ENCODE measurements at places on chromosomes 16 and 17. TPM values are rescaled to one million over a fixed set of nuclear protein-coding genes. Genes with fewer than 3 reads are reported as not detected.

CCDC154 gene
- 0.36 TPM for total RNA-seq

KRT10 gene
- 2.4 TPM for total RNA-seq

SLC2A4 gene
- total RNA-seq = under 0.01 TPM

KRT34 gene
- total RNA-seq = 11.2 TPM

CXCL16 gene
- total RNA-seq = 11.2 TPM

CCDC78 gene
- total RNA-seq = 2.2 TPM

ZNF207 gene
- total RNA-seq = 131 TPM

- no peak for DNase-seq
These were observed 228.9 kb upstream of the RPL38 start for GRCh38 chr17:73974536-73974935.

DNA sequence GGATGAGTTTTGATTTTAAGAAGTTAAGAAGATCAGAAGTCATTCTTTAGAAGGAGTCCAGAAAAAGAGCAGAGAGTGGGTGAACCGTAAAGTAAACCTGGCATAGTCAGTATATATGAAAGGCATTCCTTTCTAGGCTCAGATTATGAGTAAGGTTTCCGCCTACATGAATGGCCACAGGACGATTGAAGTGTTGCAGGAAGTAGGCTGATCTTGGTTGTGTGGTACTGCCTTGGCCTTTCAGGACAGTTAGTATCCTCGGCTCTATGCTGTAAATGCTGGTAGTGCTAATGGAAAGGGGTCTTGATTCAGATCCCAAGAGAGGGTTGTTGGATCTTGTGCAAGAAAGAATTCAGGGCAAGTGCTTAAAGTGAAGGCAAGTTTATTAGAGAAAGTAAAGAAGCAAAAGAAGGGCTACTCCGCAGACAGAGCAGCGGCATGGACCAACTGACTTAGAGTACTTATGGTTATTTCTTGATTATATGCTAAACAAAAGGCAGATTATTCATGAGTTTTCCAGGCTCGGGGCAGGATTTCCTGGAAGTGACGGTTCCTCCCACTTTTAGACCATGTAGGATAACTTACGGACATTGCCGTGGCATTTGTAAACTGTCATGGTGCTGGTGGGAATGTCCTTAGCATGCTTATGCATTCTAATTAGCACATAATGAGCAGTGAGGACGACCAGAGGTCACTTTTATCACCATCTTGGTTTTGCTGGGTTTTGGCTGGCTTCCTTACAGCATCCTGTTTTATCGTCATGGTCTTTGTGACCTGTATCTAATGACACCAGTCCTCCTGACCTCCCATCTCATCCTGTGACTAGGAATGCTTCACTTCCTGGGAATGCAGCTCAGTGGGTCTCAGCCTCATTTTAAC is 164.8 kb downstream of the SNX29 start:
- no peak for DNase-seq

- DNase-seq = no peak
These were observed at the start of gene WFDC1 for GRCh38 chr16:84294531-84295142. WFDC1 (plus strand) TSS chr16:84294878; CDS start chr16:84294972, 94 bp downstream.

GRCh38 chr17:17713839-17714238 is 32.6 kb downstream of the RAI1 start:
- DNase-seq = peak; percentile 97

GRCh38 chr16:75250809-75251279 is 580 bp downstream of the BCAR1 start:
- DNase-seq = peak; percentile 99

GRCh38 chr17:70597774-70598173 is 428.4 kb downstream of the KCNJ2 start:
- no peak for DNase-seq

DNA sequence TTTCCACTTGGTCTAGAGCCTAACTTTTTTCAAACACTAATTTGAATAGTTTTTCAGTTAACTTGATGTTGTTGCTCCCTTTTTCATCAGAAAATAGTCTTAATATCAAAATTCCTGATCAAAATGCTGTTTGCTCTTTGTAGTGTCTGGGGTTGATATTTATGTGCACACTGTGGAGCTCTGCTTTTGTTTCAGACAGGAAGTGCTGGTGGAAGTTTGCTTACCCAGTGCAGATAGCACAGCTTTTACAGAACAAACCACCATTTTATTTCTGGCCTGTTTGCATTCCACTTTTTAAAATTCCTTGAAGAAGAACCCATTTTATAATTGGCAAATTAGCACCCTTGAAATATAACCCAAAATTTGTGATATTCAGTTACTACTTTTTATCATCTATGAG is 125.4 kb downstream of the MRTFB start:
- no peak for DNase-seq

DNA sequence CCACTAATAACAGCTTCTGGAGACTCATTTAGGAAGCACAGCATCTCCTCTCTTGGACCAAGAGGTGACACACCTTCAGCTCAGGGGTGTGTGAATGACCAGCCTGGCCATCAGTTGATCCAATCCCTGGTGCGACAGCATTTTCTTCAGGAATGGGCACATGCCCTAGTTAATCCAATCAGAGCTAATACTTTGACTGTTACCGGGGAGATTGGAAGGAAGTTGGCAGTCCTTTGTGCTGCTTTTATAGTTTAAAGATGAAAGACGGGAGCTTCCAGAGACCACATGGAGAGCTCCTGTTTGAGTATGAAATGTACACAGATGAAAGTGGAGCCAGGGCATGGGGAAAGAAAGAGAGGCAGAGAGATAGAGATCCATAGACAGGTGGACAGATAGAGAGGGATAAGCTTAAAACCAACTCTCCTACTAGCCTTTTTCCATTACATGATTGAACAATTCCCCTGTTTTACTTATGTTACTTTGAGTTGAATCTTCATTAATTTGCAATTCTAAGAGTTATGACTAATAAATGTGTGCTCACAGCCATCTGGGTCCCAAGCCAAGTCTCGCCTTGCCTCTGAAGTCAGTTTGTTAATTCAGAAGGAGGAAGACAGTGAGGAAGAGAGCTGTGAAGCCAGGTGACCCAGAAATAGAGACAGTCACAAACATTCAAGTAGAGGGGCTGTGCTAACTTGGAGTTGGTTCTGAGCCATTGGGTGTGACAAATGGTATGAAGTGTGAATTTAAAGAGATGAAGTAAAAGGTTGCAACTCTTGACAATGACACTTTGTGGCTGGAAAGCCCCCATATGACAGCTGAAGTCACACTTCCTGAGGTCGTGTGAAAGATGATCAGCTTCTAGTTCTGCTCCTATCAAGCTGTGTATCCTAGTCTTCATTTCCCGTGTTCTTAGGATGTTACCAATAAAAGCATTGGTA is 120.0 kb upstream of the GOT2 start:
- no peak for DNase-seq

DNA sequence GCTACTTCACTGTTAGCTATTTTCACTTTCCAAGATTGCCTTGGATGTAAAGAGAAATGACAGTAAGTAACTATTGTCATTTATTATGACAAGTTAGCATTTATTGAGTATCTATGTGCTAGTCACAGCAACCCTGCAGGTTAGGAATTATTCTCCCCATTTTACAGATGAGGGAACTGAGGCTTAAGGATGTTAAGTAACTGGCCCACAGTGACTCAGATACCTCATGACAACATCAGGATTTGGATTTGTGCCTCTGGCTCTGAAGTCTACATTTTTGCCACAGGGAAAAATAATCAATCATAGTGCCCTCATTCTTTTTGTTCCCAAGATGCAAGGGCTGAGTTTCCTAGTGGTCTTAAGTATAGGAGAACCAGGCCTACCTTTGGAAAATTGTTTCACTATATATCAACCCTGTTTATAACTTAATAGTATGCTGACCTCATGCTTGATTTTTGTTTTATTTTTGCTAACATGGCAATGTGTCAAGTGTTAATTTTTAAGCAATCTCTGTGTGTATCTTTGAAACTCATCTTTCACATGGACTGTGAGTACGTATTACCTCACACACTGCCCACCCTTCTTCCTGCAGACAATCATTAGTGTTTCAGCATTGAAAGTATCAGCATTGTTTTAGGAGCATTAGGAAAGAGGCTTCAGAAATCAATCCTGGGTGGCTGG is 105.0 kb downstream of the TANGO6 start:
- DNase-seq = no peak

- no peak for DNase-seq
These were observed 13.6 kb downstream of the KIF19 start for GRCh38 chr17:74339537-74340195.

DNA sequence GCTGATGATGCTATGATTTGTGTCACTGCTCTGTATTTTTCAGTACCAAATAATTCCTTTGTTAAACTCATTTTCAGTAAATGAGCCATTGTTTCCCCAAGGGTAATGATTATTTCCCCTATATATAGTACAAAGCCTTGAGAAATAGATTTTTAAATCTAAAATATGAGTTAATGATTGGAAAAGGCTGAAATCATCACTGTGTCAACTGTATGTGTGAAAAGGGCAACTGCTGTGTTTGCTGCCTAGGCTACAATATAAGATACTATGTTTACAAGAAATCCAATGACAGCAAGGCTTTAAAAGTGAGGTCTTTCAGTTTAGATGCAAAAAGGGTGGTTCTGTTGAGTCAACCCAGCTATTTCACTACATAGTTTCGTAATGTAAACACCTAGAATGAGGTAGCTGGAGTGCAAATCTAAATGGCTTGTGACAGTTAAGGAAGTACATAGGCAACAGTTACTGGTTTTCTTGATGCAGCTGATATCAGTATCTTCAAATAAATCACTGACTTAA is 15.3 kb downstream of the NLK start:
- no peak for DNase-seq

- peak; percentile 100 for DNase-seq
These were observed at the start of gene FOXC2 for GRCh38 chr16:86566601-86566965. FOXC2 (plus strand) TSS chr16:86566829; CDS start chr16:86567336, 507 bp downstream.
